LoVo (cell line): ENCODE measurements at places on chromosomes 1 and 21.

DNA sequence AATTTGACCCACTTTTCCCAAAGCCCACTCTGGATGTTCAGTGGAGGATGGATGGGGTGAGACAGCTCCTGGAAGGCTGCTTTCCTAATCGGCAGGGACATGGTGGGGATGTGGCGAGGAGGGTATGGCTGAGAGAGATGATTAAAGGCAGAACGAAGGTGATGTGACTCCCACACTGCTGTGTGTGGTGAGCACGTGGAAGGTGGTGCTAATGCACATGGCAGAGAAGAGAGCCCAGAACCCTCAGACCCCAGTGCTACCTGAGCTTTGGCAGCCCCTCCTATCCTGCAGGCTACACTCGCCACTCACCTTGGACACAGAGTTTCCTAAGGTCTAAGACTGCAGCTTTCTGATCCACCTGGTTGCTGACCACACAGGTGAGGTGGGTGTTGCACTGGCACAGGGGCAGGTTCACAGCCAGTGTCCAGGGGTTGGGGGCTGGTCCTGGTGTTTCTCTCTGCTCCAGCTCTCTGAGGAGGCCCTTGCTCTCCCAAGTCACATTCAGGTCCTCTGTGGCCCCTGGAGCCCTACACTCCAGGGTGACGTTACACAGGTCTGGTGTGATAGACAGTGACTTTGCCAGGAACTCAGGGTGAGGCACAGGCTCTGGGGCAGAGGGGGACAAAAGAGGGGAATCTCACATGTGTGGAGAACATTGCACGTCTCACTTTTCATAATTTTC, 151.4 kb upstream of the ETV3 start:
- DNase-seq = no peak

DNA sequence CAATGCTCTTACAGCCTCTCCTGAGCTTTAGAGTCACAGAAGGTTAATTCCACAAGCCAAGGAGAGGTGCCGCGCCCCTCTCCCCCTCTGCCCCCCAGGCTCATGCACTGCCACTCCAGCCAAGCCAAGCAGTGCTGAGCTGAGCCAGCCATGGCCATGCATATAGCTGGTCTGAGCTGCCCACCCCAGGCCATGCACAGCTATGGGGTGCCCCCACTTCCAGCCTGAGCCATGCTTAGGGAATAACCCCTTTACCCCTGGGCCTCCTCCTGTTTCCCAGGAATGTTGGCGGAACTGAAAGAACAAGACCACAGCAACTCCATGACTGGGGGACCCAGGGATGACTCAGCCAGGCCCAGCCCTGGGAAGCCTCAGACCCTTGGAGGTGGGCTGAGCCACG, 34.0 kb upstream of the MAGOH start:
- DNase-seq = no peak

GRCh38 chr1:14676400-14676799, 77.9 kb downstream of the KAZN start:
- no peak for DNase-seq

- DNase-seq = no peak
These were observed 35.7 kb upstream of the COL6A1 start for GRCh38 chr21:45945868-45946210.

DNA sequence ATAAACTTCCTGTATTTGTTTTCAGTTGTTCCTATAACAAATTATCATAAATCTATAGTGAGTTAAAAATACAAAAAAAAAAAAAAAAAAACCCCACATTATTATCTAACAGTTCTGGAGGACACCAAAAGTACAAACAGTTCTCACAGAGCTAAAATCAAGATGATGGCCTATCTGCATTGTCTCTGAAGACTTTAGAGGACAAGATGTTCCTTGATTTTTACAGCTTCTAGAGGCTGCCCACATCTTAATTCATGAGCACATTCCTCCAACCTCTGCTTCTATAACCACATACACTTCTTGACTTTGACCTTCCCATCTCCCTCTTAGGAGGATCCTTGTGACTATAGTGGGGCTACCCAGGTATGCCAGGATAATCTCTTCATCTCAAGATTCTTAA, 806.1 kb downstream of the LTN1 start:
- no peak for DNase-seq
